H7 (cell line): ENCODE measurements at places on chromosomes 4 and X. TPM values are rescaled to one million over a fixed set of nuclear protein-coding genes. Genes with fewer than 3 reads are reported as not detected.

Gene GYPE
- total RNA-seq: not detected in 2 replicates

Gene UCP1
- 0.07 TPM in 1 of 2 replicates, not detected in the other for total RNA-seq

Gene USP17L21
- total RNA-seq: not detected in 2 replicates

Gene LONRF3
- 0.10 TPM in 1 of 2 replicates, not detected in the other for total RNA-seq

Gene PAGE5
- not detected in 2 replicates for total RNA-seq

Gene ADGRL3
- total RNA-seq: 6.8 and 15.7 TPM in 2 replicates

Gene PNMA6F
- total RNA-seq: not detected in 2 replicates

Gene WDFY3
- total RNA-seq: 19.5 and 39.4 TPM in 2 replicates

Gene MAGED4B
- 5.1 and 25.0 TPM in 2 replicates for total RNA-seq

Gene AREG
- not detected in 2 replicates for total RNA-seq

Gene ITIH6
- total RNA-seq: not detected in 2 replicates

Gene SMR3B
- not detected in 2 replicates for total RNA-seq

Gene IBSP
- not detected in 2 replicates for total RNA-seq

Gene MND1
- 17.6 and 32.1 TPM in 2 replicates for total RNA-seq

Gene TCEAL6
- not detected in 2 replicates for total RNA-seq

Gene SHISA3
- 1.6 and 2.2 TPM in 2 replicates for total RNA-seq

Gene GAGE12J
- not detected in 2 replicates for total RNA-seq

Gene BMX
- not detected in 2 replicates for total RNA-seq

Gene PLP1
- total RNA-seq: 59.4 and 60.7 TPM in 2 replicates

Gene TMEM47
- 7.4 and 14.0 TPM in 2 replicates for total RNA-seq

Gene PKD2
- 16.6 and 19.4 TPM in 2 replicates for total RNA-seq

Gene GCNA
- total RNA-seq: 0.55 and 1.1 TPM in 2 replicates

Gene FAAH2
- total RNA-seq: 7.5 and 12.2 TPM in 2 replicates

Gene ARMCX5
- 17.5 and 24.5 TPM in 2 replicates for total RNA-seq

Gene HPGDS
- total RNA-seq: 0.21 TPM in 1 of 2 replicates, not detected in the other

Gene FHL1
- total RNA-seq: 11.4 and 12.4 TPM in 2 replicates

Gene MAGEA11
- total RNA-seq: 0.18 and 0.62 TPM in 2 replicates

Gene CYTL1
- total RNA-seq: 1.5 and 3.5 TPM in 2 replicates

Gene AMELX
- not detected in 2 replicates for total RNA-seq

Gene NKRF
- 6.2 and 9.9 TPM in 2 replicates for total RNA-seq

Gene PITX2
- total RNA-seq: 87.1 and 92.3 TPM in 2 replicates

Gene ZCCHC18
- total RNA-seq: 3.5 and 6.0 TPM in 2 replicates

Gene CT45A5
- total RNA-seq: 0.18 TPM in 1 of 2 replicates, not detected in the other

Gene TLR10
- not detected in 2 replicates for total RNA-seq

Gene PPEF2
- not detected in 2 replicates for total RNA-seq

Gene RBM46
- total RNA-seq: 0.73 and 2.3 TPM in 2 replicates

Gene DAPP1
- total RNA-seq: not detected in 2 replicates

Gene SULT1E1
- not detected in 2 replicates for total RNA-seq

Gene KCNE5
- 0.74 and 4.0 TPM in 2 replicates for total RNA-seq

Gene RASL11B
- total RNA-seq: 20.6 and 32.4 TPM in 2 replicates

Gene SMIM10L2A
- total RNA-seq: 7.0 and 11.5 TPM in 2 replicates

Gene DMP1
- total RNA-seq: not detected in 2 replicates

Gene FAM184B
- not detected in 2 replicates for total RNA-seq

Gene SEPTIN11
- total RNA-seq: 63.1 and 64.7 TPM in 2 replicates

Gene FIP1L1
- total RNA-seq: 41.0 and 52.2 TPM in 2 replicates

Gene PHF8
- 17.7 and 24.3 TPM in 2 replicates for total RNA-seq

Gene ETNPPL
- total RNA-seq: 1.0 and 2.3 TPM in 2 replicates

Gene SLC6A14
- total RNA-seq: 0.03 TPM in 1 of 2 replicates, not detected in the other

Gene ARMCX4
- 2.1 and 7.5 TPM in 2 replicates for total RNA-seq

Gene MSX1
- total RNA-seq: 0.07 and 0.67 TPM in 2 replicates

Gene GIMD1
- not detected in 2 replicates for total RNA-seq

Gene CXCL11
- total RNA-seq: not detected in 2 replicates

Gene UNC5C
- total RNA-seq: 0.41 and 0.45 TPM in 2 replicates

Gene TMPRSS11F
- total RNA-seq: not detected in 2 replicates
